Activated CD8-positive, alpha-beta memory T cell treated with anti-CD3 and anti-CD28 coated beads, Interleukin-2, amount 10 ng/mL, durations not matched to agents 7 days and 5 days (primary cell): ENCODE measurements at places on chromosomes 2 and 18.
A peak's percentile ranks its signal among the peaks of the same experiment; 100 is the strongest.

GRCh38 chr18:45464619-45465018 is 150.7 kb upstream of the SLC14A2 start:
- H3K27me3 ChIP-seq, result peaks cover 2% of the 10 kb centered on the region
- no peak overlapping the region for H3K4me3 ChIP-seq
- DNase-seq, result no peak
- no peaks in the 10 kb centered on the region for H3K4me1 ChIP-seq
- no peak overlapping the region for H3K27ac ChIP-seq

DNA sequence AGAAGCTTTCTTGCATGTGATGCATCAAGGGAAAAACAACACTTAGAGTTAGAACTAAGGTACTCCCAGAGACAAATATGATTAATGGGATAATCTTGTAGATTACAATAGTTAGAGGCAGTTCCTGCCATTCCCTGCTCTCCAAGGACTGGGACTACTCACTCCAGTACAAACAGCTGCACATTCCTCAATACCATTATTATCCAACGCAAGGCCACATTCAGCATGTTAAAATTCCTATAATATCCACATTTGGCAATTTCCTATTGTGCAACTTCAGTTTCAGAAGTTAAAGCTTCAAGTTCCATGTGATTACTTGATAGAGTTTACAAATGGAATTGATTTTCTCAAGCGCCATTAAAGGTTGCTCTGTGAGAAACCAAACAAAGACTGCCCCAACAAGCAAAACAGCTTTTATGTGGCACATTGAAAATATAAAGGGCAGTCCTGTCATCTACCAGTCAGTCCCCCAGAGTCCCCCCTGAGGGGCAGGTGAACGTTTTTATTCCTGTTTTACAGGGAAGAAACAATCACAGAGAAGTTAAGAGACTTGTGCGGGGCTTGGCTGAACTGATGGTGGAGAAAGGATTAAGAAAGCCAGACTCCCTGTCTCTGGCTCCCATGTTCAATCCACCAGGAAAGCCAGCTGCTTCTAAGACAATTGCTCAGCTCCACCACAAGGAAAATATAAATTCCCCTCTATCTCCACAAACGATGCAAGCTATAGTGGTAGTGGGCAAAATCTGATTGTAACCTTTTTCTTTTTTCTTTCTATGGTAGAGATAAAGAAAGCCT is 72.6 kb downstream of the TXNL1 start:
- no peak overlapping the region for H3K4me3 ChIP-seq
- no peaks in the 10 kb centered on the region for H3K4me1 ChIP-seq
- no peak for DNase-seq

DNA sequence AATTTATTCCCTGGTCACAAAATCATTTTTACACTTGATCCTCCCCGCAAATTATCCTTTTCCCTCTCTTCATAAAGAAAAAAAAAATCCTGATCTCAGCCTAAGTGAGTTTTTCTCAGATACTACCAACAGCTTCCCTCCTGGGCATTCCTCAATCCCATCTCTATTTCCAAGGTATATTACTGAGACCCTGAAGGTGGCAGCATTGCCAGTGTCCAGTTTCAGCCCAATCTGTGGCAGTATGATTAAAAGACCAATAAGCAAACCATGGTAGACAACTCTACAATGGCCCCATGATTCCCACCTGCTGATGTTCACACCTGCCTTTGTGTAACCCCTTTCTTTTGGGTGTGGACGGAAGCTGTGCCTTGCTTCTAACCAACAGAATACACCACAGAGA is 45.1 kb downstream of the CCDC93 start:
- no peak for DNase-seq
- H3K4me1 ChIP-seq, result peaks cover 2% of the 10 kb centered on the region
- H3K27me3 ChIP-seq, result no peaks in the 10 kb centered on the region
- no peak overlapping the region for H3K4me3 ChIP-seq

GRCh38 chr2:30208453-30208852 is 22.9 kb upstream of the LBH start:
- no peak overlapping the region for H3K27ac ChIP-seq
- peaks cover 2% of the 10 kb centered on the region for H3K27me3 ChIP-seq
- H3K36me3 ChIP-seq, result no peaks in the 10 kb centered on the region
- DNase-seq, result peak; percentile 54
- H3K4me1 ChIP-seq, result peaks cover 14% of the 10 kb centered on the region
- no peak overlapping the region for H3K4me3 ChIP-seq

GRCh38 chr2:38598991-38599295 is 3.8 kb downstream of the HNRNPLL start:
- peaks cover 30% of the 10 kb centered on the region for H3K36me3 ChIP-seq
- H3K27ac ChIP-seq, result peak overlapping the region; percentile 90
- no peak for DNase-seq
- peaks cover 56% of the 10 kb centered on the region for H3K4me1 ChIP-seq
- H3K4me3 ChIP-seq, result peak overlapping the region; percentile 99

GRCh38 chr2:128233790-128234395 is 84.8 kb downstream of the HS6ST1 start:
- H3K36me3 ChIP-seq, result no peaks in the 10 kb centered on the region
- peak overlapping the region; percentile 62 for H3K4me3 ChIP-seq
- DNase-seq, result no peak
